NCI-H774 (cell line): ENCODE measurements at places on chromosomes 5 and 9.

DNA sequence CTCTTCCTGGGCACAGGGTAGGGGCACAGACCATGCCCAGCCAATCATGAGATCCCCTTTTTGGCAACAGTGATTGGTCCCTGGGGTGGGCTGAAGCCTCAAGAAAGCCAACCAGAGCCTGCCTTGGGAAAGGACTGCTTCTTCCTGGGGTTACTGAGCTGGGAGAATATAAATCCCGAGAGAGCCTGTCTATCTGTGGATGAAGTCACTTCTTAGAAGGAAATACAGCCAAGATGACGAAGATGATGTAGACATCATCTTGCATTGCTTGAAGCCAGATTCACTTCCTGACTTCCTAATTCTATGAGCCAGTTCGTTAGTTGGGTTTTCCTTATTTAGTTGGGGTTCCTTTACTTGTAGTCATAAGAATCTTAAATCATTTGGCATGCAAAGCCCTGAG lies 50.1 kb upstream of the PWWP2A start:
- DNase-seq, result no peak

DNA sequence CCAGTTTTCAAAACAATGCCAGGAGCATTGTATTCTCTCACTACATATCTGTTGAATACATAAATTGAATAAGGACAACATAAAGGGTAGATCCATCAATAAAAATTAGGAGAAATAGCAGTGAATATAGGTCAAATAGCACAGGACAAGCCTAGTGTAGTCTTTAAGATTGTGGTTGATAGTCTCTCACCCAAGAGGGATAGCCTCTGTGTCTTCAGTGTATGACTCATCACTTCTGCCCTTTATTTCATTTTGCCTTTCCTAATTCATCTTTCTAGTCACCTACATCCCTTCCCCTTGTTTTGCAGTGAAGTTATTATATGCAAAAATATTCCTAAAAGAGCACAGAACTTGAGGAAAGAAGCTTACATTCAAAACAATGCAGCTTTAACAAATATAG lies 335.0 kb upstream of the TUSC1 start:
- no peak for DNase-seq

GRCh38 chr5:157718519-157718918 lies 12.7 kb upstream of the THG1L start:
- DNase-seq, result no peak

- no peak for DNase-seq
Observed at GRCh38 chr5:140365282-140365681, 5.3 kb downstream of the SLC4A9 start.

- no peak for DNase-seq
Observed at GRCh38 chr9:128026255-128026772, 40.8 kb downstream of the NAIF1 start.

DNA sequence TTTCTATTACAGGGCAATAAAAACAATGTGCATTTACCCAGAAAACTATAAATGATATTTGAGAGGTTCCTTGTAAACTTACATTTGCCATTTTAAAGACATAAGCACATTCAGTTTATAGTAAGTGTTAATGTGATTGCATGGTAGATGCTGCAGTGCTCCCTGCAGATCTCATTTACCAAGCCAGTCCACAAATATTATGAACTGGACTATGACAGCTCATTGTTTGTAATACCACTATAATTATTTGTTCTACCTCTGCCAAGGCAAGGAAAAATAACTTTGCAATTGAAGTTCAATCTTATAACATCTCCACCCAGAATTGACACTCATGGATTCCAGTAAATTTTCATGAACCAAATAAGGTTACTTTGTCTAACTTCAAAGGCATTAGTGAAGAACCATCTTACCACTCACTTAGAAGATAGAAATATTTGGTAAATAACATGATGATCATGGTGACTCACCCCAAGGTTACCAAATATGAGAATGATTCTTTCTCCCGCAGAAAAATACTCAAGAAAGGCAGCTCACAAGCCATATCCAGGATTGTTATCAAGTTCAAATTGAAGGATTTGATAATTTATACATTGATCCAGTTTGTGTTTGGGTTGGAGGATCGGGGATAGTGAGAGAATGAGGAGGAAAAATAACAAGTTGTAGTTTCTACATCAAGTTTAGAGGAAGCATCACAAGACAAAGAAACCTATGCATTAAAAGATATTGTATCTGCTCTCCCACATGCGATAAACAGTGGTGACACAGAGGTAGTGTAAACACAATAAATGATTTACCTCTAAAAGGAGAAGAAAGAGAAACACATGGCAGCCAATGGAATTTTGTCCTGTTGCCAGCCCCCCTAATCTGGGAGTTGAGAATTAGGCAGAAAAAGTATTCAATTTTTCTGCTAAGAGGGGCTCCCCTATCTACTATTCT lies 29.5 kb downstream of the CDH9 start:
- DNase-seq, result no peak

DNA sequence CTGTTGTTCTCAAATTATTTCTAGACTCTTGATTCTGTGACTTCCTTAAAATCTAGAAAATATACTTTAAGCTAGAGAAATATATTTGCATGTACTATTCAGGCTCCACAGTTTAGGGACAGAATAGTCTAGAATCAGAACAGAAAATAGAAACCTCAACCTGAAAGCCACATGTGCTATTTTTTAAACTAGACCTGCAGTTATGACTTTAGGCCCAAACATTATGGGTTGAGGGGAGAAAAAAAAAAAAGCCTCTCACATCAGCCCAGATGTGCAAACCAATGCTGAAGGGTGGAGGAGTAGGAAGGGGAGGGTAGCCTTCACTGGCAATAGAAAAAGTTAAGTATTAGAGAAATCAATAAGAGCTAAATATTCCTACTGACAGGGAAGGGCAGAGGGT lies 35.7 kb downstream of the ELL2 start:
- no peak for DNase-seq

- DNase-seq, result no peak
Observed at GRCh38 chr9:124164811-124165210, 92.9 kb upstream of the NEK6 start.

- no peak for DNase-seq
Observed at GRCh38 chr9:90827181-90827871, 25.7 kb downstream of the SYK start.

DNA sequence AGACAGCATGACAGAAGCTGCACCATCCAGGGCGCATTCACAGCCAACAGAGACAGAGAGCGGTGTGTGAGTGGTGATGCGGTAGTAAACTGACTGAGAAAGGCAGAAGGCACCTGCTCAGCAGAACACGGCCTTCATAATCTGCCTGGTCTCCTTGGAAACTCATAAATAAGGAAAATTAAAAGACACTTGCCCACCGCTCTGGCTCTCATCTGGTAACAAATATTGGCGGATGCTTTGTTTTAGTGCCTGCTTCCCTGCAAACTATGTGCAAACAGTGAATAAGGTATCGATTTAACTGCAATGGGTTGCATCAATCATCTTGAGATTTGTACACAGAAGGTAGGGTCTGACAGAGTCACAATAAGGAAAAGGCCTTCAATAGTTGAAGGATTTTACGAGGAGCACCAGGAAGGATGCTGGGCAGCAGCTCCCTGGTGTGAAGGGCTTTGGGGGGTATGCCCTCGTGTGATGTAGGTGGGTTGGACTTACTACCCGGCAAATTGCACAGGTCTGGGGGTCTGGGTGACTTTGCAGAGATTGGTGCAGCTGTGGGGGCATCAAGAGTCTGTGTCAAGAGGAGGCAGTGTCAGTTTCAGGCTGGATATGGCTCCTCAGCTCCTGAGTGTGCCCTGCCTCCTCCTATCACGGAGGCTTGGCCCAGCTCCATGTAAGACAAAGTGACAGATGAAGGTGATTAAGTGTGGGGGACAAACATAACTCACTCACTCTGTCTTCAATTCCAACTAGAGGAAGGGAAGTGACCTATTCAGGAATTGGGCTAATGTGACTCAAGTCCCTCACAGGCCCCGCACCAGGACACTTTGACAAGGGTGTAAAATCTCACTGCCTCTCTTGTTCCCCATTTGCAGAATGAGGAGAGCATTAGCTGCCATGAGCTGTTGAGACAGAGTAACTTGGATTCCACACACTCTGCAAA lies 166.7 kb downstream of the ICE1 start:
- no peak for DNase-seq

DNA sequence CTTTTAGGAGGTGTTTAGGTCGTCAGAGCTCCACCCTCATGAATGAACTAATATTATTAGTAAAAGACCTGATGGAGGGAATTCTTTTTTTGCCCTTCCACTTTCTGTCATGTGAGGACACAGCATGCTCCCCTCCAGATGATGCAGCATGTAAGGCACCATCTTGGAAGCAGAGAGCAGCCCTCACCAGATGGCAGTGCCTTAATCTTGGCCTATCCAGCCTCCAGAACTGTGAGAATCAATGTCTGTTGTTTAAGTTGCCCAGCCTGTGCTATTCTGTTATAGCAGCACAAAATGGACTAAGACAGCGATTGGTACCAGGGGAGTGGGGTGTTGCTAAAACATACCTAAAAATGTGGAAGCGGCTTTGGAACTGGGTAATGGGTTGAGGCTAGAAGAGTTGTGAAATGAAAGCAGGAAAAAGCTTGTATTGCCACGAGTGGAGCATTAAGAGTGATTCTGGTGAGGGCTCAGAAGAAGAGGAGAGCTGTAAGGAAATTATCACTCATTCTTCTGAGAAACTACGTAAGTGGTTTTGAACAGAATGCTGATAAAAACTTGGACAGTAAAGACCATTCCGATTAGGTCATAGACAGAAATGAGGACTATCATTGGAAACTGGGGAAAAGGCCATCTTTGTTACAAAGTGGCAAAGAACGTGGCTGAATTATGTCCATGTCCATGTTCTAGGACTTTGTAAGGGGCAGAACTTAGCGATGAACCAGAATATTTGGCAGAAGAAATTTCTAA lies 28.6 kb downstream of the PTPDC1 start:
- DNase-seq, result no peak

DNA sequence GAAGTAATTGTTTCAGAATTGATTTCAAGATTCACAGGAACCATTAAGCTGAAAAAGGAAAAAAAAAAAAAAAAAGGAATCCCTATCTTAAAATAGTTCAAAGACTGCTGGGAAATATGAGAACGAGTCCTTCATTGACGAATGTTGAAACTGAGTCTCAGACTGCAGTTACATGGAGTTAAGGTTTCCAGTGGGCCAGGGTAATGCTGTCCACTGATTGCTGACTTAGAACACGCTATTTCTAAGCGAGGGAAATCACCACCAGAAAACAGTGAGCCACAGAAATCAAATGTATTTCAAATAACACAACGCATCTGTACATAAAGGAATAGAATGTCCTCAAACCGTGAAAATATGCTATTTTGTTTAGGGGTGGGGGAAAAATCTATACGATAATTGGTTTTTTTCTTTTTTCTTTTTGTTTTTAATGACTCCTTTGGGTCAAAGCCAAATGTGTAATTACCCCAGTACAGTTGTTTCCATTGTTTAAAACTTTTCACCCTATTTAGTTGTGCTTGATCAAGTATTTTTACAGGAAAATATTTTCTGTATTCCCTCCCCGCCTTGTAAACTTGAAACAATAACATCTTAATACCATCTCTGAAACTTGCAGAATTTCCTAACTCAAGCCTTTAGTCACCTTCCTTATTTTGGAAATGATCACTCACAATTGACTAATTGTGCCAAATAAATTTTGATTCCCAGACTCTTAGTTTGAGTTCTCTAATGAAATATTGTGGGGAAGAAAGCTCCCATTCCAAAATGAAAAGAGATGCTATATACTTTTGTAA lies 208.3 kb downstream of the MCTP1 start:
- DNase-seq, result no peak

DNA sequence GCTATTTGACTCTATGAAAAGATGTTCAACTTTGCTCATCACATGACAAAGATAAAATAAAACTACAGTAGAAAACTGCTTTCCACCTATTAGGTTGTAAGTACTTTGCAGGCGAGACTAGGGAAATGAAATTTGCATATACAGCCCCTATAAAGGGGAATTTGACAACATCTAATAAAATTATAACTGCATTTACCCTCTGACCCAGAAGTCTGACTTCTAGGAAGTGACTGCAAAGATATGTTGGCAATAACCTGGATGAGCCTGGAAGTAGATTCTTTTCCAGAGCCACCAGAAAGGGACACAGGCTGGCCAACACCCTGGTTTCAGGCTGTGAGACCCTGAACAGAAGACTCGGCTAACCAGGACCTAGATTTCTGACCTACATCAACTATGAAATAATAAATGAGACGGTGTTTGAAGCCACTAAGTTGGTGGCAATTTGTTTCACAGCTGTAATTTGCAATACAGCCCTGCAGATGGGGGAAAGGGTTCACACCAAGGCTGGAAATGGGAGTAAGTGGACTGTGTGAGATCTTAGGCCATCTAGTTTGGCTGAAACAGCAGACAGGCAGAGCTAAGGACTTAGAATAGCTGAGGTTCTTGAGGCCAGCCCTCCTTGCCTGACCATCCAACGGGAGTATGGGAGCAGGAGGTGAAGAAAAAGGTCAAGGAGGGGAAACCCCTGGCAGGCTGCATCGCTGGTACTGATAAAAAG lies 106.6 kb downstream of the SIL1 start:
- no peak for DNase-seq

- no peak for DNase-seq
Observed at GRCh38 chr9:125497906-125498305, 209.1 kb downstream of the MAPKAP1 start.

GRCh38 chr5:123441408-123441807 lies 18.2 kb upstream of the CEP120 start:
- DNase-seq, result no peak

GRCh38 chr9:27385606-27386322 lies 88.8 kb upstream of the EQTN start:
- DNase-seq, result peak; percentile 11

GRCh38 chr9:132005899-132006298 lies 73.8 kb downstream of the MED27 start:
- no peak for DNase-seq

GRCh38 chr5:111954516-111955395 lies 197.8 kb upstream of the NREP start:
- DNase-seq, result no peak

DNA sequence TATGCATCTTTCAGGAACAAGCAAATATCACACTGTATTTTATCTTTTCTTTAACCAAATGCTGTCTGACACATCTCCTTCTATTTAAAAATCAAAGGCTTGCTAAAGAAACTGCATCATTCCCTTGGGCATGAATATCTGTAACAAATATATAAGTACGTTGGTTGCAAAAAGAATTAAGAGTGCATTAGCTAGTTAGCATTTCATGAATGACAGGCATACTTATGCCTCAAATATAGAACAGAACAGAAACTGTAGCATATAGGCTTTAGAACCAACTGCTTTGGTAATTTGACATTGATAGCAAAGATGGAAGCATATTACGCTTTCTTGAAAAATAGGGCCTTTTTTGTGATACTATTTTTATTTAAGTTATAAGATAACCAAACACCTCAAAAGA lies 761.2 kb downstream of the MAT2B start:
- DNase-seq, result no peak

DNA sequence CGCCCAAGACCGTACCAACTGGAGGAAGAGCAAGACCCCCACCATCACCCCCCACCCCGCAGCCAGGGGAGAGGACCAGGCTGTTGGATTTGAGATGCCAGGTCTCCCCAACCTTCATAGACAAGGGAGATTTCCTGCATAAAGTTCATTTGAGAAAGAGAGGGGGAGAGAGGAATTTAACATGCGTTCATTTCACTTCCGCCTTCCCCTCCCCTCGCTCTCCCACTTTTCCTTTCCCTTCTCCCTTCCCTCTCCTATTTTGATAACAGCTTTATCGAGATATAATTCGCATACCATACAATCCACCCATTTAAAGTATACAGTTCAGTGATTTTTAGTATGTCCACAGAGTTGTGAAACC lies 4.2 kb upstream of the NKX2-5 start:
- no peak for DNase-seq

- no peak for DNase-seq
Observed at GRCh38 chr5:44675296-44675695, 133.5 kb upstream of the MRPS30 start.
